Esophagus mucosa (tissue), 1 donor: ENCODE measurements at places on chromosomes 7 and 10. TPM values are rescaled to one million over a fixed set of nuclear protein-coding genes. Genes with fewer than 3 reads are reported as not detected.

DNA sequence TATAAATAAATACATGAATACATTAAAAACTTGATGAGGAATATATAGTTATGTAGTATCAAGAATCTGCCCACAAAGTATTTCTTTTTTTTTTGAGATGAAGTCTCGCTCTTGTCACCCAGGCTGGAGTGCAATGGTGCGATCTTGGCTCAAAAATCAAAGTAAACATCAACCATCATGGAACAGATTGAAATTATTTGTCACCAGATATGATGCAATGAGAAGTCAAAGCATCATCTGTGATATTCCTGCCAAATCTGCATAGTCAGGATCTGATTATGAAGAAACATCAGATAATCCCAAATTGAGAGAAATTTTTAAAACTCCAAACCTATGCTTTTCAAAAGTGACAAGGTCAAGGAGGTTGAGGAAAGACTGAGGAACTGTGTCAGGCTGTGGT lies 5.1 kb upstream of the CYP2C18 start:
- ATAC-seq: no peak

DNA sequence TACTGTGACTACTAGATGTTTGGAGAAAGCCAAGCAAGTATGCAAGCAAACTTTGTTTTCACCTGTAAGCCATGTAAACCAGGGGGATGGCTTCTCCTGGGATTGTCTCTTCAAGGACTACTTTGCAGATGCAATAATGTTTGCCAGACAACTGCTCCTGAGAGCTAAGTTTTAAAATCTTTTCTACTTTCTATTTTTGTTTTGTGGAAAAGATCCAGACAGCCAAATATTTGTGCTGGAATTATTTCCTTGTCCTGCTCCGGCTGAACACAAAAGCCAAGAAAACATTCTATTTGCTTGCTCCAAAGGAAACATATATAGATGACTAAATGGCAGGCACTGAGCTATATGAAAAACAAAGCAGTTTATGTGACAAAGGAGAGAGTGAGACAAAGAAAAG lies 51.6 kb downstream of the TFPI2 start:
- ATAC-seq: no peak

DNA sequence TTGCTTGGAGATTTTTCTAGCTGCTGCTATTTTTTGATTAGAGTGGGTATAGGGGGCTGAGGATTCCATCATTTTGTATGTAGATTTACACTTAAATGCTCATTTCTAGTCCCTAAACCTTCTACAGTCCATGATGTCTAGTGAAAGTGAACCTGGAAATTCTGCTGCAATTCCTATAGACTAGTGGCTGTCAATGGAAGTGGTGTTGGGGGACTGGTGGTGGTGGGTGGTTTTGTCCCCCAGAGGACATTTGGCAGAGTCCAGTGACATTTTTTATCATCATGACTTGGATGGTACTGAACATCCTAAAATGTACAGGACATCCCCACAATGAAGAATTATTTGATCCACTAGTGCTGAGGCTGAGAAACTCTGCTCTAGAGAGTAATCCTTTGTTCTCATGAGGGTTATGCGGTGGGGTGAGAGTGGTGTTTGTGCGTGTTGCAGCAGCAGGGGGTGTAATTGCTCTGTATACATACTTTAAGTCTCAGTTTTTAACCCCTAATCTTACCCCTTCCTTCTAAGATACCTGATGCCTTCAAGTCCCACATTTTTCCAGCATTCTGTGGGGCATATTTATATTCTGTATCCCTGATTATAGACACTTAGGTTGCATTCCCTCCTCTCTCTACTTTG lies 35.0 kb downstream of the KIF11 start:
- no peak for ATAC-seq

DNA sequence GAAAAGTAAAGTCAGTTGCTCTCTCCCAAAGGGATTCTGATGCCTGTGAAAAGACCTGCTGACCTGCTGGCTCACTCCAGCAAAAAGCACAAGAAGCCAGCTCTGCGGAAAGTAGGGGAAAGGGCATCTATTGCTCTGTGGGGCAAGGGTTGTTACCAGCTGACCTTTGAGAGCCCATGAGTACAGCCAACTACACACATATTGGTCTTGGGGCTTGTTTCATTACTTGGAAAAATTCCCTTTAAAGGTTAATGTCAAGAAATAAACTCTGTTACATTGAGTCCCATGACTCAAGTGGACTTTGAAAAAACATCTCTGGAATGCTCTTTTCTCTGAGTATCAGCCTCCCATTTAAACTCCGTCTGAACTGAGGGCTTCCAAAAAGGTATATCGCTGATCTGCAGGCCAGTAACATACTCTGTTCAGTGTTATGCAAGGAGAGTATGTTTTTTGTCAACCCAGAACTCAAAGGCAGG lies 53.2 kb downstream of the PANK1 start:
- no peak for ATAC-seq

- ATAC-seq: no peak
These were observed 4.8 kb upstream of the DMTF1 start for GRCh38 chr7:87147500-87147899.

The MYPN gene
- 0.08 TPM for total RNA-seq

- no peak for ATAC-seq
These were observed 308.5 kb upstream of the FZD1 start for GRCh38 chr7:90955641-90956207.

GRCh38 chr10:71939861-71940474 lies 24.2 kb upstream of the CHST3 start:
- ATAC-seq: no peak

The PDK4 gene
- 1.5 TPM for total RNA-seq

The CACNA2D1 gene
- total RNA-seq: 2.2 TPM
